Stimulated activated CD4-positive, alpha-beta T cell treated with anti-CD3 and anti-CD28 coated beads, Interleukin-4, amount 100 ng/mL, for 24 hours (primary cell): ENCODE measurements at places on chromosomes 3 and 15.

- no peak for DNase-seq
Observed at GRCh38 chr15:99248000-99248715, 1.2 kb downstream of the TTC23 start.

DNA sequence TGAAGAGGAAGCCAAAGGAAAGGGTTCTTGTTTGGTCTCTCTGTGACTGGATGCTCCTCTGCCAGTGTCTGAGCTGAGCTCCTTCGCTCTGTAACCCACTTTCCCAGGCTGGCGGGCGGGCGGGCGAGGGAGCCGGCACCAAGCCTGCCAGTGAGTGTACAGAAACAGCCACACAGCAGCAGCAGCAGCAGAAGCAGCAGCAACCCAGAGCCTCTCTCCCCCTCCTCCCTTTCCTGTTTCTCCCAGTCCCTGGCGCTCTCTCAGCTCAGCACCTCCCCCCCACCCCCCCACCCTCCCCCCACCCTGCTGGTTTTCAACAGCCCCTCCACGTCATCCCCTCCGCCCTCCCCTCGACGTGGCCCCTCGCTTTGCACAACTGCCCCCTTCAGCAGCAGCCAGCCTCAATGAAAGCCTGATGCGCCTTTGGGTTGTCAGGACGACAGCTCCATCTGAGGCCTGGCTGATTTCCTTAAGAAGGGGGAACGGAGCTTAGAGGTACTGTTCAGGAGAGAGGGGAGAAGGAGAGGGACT is at the start of gene LSAMP:
Gene LSAMP (minus strand): TSS at position 177 of the 531 bp plus-strand sequence.
- DNase-seq: no peak

GRCh38 chr3:14520967-14521366 is 19.2 kb downstream of the GRIP2 start:
- no peak for DNase-seq

DNA sequence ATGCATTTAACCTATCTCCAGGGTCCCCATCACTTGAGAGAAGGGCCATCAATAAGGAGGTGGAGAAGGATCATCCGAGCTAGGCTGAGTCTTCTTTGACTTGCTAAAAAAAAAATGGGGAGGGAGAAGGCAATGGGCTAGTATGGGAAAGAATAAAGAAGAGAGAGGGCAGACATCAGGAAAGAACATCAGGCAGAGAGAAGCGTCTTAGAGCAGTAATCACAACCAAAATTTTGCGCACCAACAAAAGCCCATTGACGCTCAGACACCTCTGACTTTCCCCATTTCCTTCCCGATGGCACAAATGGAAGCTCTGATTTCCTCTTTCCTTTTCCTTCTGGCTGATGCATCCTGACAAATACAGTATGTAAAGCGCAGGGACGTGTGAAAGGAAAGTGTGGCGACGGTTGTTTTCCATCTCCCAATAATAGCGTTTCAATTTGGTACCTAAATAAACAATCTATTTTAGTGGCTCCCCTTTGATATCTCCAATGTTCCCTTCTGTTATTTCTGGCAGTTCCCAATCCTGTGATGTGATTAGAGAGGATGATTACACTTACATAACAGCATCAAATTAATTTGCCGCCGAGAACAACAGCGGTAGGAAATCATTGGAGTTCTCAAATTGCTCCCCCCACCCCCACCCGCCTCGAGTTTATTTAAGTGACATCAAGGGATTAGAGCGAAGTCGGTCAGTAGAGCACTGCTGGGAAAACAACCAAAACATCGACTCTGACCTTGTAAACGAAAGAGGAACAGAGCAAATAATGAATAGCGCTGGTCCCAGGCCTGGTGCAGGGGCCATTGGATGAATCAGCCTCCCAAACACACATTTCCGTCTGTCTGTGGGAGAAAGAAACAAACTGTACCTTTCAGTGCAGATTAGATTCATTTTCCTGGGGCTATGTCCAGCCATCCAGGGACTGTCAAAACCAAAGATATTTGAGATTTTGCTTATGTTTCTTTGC is 273.3 kb upstream of the ICE2 start:
- DNase-seq: no peak

- no peak for DNase-seq
Observed at GRCh38 chr15:39931615-39932014, 2.3 kb upstream of the EIF2AK4 start.

DNA sequence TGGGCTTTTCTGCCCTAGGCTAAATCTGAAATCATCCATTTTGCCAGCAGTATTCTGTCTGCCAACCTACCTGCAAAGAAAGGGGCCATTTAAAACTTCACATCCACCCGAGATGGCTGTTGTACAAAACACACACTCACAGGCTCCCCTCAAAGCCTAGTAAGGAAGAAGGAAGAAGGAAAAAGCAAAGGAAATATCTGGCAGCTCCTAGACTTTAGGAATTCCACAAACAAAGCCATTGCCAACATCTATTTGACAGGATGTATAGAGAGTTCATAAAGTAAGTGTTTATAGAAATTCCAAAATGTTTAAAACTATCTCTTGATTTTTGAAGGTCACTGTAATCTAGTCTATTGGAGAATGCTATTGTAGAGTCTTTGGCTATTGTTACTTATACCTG is 91.9 kb upstream of the THBS1 start:
- no peak for DNase-seq

DNA sequence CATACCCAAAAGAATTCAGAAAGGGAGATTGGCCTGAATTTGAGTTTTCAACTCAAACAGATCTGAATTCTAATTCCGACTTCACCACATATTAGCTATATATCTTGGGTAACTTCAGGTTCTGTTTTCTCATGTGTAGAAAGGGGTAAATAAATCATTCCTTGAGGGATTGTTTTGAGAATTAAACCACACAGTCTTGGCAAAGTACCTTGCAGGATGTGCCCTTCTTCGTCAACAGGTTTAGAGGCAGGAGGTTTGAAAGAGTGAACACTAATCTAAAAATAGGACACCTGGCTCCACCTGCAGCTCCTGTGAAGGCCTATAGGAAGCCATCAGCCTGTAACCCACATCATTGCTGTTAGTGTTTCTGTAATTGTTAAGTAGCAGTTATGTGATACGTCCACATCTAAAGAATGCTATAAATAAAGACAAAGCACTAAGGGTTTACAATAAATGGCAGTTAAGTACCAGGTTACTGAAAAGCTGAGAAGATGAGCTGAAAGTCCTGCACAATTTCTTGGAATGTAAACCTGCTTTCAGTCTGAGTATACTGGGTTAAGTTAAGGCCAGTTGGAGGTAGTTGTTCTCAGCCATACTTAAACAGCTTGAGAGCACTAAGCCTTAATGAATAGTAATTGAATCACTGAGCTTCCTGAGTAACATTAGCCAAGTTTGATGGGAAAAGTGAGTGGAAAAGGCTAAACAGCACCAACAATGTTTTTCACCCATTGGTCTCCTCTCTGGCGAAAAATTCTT is 6.0 kb downstream of the CCDC80 start:
- no peak for DNase-seq

DNA sequence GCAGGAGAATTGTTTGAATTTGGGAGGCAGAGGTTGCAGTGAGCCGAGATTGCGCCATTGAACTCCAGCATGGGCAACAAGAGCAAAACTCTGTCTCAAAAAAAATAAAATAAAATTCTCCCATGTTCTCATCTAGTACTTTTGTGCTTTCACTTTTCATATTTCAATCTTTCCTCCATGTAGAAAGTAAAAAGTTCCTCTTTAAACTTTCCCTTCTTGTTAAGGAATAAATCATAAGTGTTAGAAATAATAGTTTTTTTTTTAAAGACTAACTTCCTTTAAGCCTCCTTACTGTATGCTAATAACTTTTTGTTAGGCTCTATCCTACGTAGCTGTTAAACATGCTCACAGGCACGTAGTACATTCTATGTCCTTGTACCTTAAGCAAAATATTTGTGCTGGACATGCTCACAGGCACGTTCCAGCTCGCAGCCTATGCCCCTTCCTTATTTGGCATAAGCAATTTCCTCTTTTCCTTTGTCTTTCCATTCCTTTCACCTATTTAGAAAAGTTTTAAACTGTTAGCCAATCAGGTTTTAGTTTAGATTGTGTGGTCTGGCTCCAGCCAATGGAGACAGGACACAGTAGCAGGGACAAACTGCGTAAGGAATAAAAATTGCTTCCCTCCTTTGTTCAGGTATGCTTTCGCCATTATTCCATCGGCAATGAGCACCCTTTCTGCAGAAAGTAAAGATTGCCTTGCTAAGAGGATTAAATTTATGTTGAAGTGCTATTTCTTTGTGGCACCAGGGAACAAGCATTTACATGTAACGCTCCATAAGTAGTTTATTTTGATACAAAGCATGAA is 38.9 kb upstream of the PIK3CB start:
- no peak for DNase-seq

- no peak for DNase-seq
Observed at GRCh38 chr3:176075046-176075445, 1122.2 kb downstream of the TBL1XR1 start.

GRCh38 chr15:64156652-64157331 is 5.3 kb downstream of the SNX22 start:
- DNase-seq: no peak

- no peak for DNase-seq
Observed at GRCh38 chr3:145801696-145802095, 359.3 kb downstream of the PLOD2 start.

DNA sequence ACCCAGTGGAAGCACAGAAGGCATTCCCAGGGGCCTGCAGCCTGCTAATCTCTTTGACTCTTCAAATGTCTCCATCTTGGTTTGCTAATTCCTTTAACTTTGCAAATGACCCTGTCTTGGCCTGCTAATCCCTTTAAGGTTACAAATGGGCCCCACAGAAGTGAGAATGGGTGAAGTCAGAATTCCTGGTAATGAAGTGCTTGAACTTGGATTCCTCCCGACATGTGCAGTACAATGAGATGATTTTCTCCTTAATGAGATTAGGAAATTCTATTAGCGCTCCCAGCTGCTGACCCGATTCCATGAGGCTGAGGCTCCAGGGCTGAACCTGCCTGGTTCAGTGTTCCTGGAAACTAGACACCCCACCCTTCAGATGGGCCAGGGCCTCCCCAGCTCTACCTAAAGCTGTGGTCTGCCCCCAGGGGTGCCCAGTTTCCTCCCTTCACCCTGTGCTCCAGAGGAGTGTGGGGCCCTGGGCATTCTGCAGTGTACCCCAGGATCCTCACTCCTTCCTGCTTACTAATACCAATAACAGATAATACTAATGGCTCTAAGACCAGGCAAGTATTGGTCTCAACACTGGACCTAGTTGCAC is 47.4 kb downstream of the SCN5A start:
- DNase-seq: no peak

GRCh38 chr15:90762109-90762508 is 45.0 kb downstream of the BLM start:
- DNase-seq: no peak

- DNase-seq: peak; percentile 49
Observed at GRCh38 chr3:45659661-45660566, 29.3 kb upstream of the SACM1L start.

DNA sequence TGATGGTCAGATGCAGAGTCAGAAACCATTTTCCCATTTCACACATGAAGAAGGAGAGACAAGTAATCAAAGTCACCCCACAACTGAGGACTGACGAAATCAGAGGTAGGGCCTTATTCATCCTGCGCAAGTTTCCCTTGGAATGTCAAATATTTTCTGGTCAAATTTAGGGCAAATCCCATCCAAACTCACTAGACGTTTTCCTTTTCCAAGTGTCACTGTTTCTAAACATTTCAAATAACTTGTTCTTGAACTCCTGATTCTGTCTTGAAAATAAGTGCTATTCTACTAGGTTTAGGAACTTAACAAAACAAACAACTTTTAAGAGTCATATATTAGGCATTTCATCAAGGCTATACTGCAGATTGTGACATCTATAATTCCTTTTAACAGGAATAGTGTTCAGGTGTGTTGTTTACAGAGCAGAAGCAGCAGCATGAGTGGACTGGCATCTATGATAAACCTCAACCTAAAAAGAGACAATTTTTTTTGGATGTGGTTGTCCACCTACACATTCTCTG is 40.7 kb downstream of the SUMF1 start:
- DNase-seq: no peak

DNA sequence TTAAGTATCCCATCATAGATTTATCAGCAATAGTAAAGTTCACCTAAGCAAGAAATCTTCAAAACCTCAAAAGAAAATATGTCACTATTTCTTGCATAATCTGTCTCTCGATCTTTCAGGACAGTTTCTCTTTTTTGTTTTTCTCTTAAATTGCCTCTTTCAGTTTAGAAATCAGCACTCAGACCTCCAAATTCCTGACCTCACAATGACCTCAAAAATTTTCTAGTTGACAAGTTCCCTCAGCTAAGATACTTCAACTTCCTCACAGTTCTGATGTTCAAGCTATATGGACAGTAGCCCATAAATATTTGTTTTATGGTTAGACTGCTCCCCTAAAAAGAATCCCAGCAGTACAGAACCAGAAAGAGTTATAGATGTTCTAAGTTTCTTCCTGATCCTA is 24.1 kb downstream of the SLC24A5 start:
- DNase-seq: no peak

DNA sequence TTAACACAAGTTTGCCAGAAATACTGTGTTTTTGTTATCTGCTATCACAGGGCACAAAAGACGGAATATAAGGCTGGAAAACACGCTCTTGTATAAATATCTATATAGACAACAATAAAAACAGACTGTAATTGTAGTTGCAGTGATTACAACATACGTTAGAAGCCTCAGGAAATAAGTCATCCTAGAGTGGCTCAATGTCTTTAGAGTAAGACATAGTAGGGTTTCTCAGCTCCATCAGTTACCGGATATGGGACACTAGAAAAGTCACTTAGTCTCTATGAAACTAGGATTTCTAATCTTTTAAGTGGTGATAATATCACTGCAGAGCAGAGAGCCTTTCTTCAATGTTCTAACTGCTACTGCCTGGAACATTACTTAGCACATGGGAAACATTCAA is 208.8 kb downstream of the STAG1 start:
- DNase-seq: no peak

DNA sequence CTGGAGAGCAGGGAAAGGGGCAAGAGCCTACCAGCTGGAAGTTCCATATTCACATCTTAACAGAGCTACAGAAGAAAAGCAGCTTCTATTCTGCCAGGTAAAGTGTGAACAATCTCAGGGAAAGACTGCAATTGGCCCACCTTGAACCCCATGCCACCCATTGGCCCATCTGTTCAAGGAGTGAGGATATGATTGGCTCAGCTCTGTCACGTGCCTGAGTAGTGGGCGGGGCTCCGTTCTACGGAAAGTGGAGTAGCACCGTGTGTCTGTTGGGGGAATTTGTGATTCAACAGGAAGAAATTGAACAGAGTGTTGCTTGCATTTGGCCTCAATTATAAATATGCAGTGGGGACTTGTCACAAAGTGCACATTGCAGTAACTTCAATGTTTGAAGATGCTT is 81.8 kb downstream of the MINAR1 start:
- no peak for DNase-seq

- DNase-seq: no peak
Observed at GRCh38 chr3:180743813-180744590, 64.7 kb upstream of the CCDC39 start.
